Foreskin keratinocyte (primary cell): ENCODE measurements at places on chromosomes 3 and 15.
A peak's percentile ranks its signal among the peaks of the same experiment; 100 is the strongest.

GRCh38 chr15:96144734-96145133 lies 185.8 kb upstream of the NR2F2 start:
- DNase-seq, result no peak

GRCh38 chr3:157151151-157151550 lies 8.8 kb downstream of the CCNL1 start:
- no peak for DNase-seq

GRCh38 chr15:90230071-90230494 lies 3.7 kb downstream of the CIB1 start:
- DNase-seq, result no peak

- peak; percentile 96 for DNase-seq
These were observed 91.7 kb downstream of the APBA2 start for GRCh38 chr15:28977377-28978010.

DNA sequence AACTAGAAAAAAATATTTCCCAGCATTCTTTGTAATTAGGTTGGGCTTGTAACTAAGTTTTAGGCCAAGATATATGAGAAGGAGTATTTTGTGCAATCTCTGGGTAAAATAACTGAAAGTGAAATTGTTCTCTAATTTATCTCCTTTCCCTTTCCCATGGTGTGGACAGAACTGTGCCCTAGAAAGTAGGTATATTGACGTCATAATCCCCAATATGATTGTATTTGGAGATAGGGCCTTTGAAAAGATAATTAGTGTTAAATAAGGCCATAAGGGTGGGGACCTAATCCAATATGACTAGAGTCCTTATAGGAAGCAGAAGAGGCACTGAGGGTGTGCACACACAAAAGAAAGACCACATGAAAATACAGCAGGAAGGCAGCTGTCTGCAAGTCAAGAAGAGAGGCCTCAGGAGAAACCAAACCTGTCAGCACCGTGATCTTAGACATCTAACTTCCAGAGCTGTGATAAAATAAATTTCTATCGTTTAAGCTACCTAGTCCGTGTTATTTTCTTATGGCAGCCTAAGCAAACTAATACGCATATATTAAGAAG lies 106.6 kb downstream of the KCNH8 start:
- DNase-seq, result no peak

DNA sequence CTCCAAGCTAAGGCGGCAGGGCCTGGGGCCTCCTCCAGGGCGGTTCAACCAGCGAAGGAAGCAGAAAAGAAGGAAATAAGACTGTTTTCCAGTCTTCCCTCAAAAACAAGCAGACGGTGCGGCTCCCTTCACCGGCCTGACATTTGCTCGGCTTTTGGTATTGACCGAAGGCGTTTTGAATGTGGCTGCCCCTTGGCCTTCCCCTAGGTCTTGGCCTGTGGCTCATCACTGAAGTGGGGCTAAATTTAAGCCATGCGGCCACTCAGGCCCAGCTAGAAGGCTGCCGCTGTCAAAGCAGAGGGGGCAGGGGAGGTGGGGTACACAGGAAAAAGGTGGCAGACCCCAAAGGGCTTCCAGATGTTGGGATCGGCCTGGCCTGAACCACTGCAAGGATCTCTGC lies 86.2 kb downstream of the SRGAP3 start:
- no peak for DNase-seq

DNA sequence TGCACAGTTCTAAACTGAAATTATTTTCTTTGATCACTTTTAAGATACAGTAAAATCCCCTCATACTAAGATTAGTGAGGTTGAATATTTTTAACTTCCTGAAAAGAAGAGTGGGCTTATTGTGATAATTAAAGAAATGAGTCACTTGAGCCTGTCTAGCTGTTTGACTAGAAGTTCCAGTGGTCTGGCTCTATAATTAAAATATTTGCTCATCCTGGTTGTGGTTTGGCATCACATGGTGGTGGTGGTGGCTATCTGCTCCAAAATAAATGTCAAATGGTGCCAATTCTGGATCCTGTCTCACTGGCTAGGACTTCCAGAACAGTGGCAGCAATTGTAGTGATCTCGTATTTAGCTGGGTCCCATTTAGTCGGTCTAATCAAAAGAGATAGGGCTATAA lies 8.6 kb upstream of the TEX9 start:
- no peak for DNase-seq

DNA sequence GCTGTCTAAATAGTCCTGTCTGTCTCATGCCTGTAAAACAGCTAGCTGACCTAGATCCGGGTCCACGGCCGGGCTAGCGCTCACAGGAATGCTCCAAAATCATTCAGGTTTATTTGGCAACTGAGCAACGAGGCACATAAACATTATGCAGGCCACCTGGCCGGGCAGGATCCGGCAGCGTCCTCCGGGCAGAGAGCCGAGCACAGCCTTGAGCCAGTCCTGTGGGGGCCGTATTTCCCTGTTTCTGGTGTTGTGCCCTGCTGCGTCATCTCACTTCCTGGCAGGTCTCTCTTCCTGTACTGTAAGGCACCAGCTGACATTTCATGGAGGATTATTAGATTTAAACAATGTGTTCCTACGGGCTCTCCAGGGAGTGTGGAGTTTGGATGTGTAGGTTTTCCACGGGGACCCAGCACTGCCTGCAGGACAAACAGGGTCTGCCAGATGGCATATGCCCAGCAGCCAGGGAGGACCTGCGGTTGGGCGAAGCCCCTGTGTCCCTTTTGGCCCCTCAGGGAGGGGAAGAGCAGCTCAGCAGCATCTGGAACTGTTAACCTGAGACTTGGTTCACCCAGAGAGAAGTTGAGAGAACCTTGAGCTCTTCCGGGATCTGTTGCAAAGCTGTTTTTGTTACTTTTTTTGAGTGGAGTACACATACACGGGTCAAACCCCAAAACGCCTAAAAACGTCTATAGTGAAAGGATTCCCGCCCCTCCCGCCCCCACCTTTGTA lies 16.6 kb upstream of the LRRK1 start:
- DNase-seq, result peak; percentile 86

DNA sequence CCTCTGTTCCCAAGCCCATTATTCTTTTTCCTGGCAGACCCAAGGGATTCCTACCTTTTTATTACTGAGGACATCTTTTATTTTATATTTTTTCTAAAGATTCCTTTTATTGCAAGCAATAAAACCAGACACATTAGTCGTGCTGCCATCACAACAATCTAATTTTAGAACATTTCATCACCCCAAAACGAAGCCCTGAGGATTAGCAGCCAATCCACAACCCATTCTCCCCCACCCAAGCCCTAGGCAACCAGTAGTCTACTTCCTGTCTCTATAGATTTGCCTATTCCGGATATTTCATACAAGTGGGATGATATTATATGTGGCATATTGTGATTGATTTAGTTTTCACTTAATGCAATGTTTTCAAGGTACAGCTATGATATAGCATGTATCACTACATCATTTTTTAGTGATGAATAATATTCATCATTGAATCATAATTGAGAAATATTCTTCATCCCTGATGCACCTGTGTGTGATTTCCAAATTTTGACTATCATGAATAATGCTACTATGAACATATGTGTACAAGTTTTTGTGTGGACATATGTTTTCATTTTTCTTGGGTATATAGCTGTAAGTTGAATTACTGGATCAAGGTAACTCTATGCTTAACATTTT lies 65.7 kb downstream of the IL1RAP start:
- DNase-seq, result no peak

DNA sequence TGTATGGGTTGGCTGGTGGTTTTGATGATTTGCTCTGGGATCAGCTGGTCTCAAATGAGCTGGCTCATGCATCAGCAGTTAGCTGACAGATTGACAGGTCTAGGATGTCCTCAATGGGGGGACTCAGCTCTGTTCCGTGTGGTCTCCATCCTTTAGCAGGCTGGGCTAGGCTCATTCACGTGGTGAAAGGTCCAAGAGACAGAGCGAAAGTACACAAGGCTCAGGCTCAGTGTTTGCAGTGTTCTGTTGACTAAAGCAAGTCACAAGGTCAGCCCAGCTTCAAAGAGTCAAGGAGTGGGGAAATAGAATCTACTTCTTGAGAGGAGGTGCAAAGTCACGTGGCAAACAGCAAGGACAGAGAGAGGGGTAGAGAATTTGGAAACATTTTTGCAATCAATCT lies 126.5 kb upstream of the CMC1 start:
- DNase-seq, result no peak

- no peak for DNase-seq
These were observed 159.0 kb downstream of the SV2B start for GRCh38 chr15:91259077-91259476.

- no peak for DNase-seq
These were observed 205.8 kb downstream of the TJP1 start for GRCh38 chr15:29616512-29616911.

DNA sequence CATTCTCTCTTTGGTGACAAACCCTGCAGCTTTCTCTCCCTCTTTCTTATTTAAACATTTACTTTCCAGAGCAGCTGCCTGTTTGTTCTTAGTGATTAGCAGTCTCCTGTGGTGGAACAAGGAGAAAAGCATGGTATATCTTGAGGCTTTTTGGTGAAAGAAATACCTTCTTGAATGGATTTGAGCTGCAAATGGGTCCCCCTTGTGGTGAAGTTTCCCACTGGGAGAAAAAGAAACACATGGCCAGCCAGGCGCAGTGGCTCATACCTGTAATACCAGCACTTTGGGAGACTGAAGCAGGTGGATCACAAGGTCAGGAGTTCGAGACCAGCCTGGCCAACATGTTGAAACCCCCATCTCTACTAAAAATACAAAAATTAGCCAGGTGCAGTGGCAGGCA lies 48.3 kb upstream of the ACP3 start:
- no peak for DNase-seq

GRCh38 chr3:126955004-126955790 lies 27.7 kb upstream of the PLXNA1 start:
- no peak for DNase-seq

DNA sequence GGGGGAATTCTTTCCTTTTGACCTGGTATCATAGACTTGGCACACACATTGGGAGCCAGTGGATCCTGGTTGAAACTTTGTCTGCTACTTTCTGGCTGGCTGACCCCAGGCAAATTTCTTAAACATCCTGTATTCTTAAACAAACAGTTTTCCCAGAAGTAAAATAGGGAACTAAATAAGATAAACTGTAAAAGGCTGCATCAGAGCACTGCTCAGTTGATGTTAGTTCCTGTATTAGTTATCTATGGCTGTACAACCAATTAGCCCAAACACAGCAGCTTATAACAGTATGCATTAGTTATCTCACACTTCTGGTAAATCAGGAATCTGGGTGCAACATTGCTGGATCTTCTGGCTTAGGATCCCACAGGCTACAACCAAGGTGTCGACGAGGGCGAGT lies 73.1 kb upstream of the SLCO3A1 start:
- no peak for DNase-seq

- peak; percentile 60 for DNase-seq
These were observed 59.0 kb downstream of the CLEC3B start for GRCh38 chr3:45084820-45085816.

GRCh38 chr3:11514191-11514821 lies 129.4 kb downstream of the VGLL4 start:
- peak; percentile 32 for DNase-seq

- no peak for DNase-seq
These were observed 29.5 kb downstream of the ZNF662 start for GRCh38 chr3:42935472-42935871.

DNA sequence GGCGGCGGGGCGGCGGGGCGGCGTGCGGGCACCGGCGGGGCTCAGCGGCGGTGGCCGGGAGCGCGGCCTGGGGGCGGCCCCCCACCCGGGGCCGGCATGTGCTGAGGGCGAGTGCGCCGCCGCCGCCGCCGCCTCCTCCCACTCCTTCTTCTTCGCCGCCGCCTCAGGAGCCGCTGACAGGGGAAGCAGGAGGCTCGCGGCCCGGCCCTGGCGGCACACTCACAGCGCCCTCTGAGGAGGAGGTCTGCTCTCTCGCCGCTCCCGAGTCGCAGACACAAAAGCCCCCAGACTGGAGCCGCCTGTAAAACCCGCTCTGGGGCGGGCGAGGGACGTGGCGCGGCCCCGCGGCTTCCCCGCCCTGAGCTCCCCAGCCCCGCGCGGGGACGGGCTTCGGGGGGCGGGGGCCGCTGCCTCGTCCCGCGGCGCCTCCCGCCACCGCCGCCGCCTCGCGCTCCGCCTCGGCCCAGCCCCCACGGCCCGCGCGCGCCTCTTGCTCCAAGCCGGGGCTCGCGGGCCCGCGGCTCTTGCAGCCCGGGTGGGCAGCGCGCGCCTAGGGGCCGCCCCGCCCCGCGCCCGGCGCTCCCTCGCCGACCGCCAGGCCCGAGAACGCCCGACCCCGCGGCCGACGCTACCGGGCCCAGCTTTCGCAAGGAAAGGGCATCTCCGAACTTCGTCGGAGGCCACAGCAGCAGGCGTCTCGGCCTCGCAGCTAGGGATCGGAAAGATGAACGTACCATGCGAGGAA lies at the start of gene PYGO1:
TSS of gene PYGO1 (minus strand) at position 276 of the 745 bp plus-strand sequence. CDS start 462 bp downstream, outside the sequence.
- no peak for DNase-seq
